Activated naive CD8-positive, alpha-beta T cell treated with anti-CD3 and anti-CD28 coated beads, Interleukin-2, amount 10 ng/mL, durations not matched to agents 7 days and 5 days (primary cell): ENCODE measurements at places on chromosomes 12 and 14. TPM values are rescaled to one million over a fixed set of nuclear protein-coding genes. Genes with fewer than 3 reads are reported as not detected.

- DNase-seq: no peak
These were observed 124.6 kb downstream of the KCNK10 start for GRCh38 chr14:88198446-88198845.

DNA sequence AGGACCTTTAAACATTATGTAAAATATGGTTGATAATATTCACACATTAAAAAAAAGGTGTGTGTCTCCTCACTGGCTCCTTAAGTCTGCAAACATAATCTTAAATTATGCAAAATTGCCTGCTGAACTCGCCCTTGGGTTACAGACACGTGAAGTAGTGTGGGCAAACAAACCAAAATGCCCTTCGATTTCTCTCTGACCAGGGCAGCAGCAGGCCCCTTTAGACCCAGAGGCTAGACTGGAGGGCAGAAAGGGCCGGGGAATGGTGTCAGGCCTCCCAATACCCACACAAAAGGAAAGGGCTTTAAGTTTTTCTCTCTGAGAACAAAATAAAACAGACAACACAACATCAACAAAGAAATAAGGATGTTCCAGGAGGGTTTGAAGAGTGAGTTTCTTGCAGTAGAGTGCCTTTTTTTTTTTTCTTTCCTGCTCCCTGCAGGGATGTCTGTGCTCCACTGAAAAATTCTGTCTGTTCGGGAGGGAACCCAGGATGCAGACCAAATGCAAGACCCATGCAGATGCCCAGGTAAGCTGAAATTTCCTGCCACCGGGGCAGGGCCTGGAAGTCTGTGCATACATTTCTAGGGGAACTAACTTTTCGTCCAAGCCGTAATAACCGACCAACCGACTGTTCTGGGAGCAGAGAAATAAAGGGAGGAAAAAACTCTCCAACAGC lies 1.7 kb downstream of the TBX3 start:
- no peak for DNase-seq

- DNase-seq: no peak
These were observed 139.5 kb upstream of the AEBP2 start for GRCh38 chr12:19299765-19300164.

The ASPG gene
- not detected for total RNA-seq

- DNase-seq: no peak
These were observed 26.5 kb downstream of the CD9 start for GRCh38 chr12:6226679-6227051.

The GLS2 gene
- total RNA-seq: 4.4 TPM

DNA sequence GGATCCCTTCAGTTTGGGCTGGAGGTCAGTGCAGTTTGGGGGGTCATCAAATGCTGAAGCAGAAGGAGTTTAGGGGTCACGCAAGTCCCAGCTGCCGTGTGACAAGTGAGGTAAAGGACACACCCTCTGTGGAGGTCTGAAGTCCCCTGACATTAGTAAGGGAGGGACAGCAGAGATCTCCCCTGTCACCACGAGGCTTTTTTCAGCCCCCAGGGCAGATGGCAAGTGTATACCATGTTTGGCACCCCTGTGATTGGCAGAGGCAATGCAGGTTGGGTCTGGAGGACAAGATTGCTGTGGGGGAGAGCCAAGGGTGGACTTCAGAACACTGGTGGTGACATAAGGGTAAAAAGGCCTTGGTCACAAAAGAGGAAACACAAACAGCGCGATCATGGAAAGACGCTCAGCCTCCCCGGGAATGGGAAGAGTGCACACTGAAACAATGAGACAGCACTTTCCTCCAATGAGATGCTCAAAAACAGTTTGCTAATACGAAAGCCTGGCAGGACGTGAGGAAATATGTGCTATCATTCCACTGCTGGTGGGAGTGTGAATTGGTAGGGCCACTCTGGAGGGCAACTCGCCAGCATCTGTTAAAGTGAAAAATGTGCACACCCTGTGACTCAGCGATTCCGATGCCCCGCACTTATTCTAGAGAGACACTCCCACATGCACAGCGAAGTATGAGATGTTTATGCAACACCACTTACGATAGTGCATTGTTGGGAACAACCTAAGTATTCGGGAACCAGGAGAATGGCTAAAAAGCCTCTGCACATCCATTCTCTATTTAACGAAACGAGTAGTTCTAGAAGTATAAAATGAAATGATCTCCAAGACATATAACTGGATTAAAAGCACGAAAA lies 14.4 kb upstream of the CD27 start:
- no peak for DNase-seq

The CKAP4 gene
- total RNA-seq: 3.9 TPM

The BICD1 gene
- 17.8 TPM for total RNA-seq

DNA sequence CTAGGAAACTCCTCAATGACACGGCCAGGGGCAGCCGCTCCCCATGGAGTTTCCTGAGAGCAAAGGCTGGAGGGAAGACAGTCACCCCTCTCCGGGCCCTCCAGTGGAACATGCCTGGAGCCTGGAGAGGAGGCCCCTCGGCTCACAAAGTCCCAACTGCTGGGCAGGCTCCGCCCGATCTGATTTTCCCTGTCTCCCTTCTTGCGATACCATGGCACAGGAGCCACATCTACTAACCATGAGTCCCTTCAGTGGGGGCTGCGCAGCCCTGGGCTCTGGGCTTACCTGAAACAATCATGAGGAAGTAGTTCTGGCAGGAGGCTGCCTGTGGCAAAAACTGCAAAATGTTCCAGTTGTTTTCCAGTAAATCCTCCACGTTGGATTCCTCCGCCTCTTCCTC lies 15.3 kb downstream of the P2RX2 start:
- DNase-seq: no peak

- no peak for DNase-seq
These were observed 5.7 kb downstream of the RITA1 start for GRCh38 chr12:113191227-113191626.
